A549 treated with Mapracorat at 1 μM for 4 hours (cell line): ENCODE measurements at places on chromosomes 13 and 19. TPM values are rescaled to one million over a fixed set of nuclear protein-coding genes. Genes with fewer than 3 reads are reported as not detected.

The MTUS2 gene
- total RNA-seq = 0.01 TPM in 1 of 5 replicates, not detected in the others

The OR4F17 gene
- not detected in 5 replicates for total RNA-seq

The KIR3DL1 gene
- not detected in 5 replicates for total RNA-seq

The SLC6A16 gene
- 0.64 to 1.7 TPM (median 1.4 TPM) in 5 replicates for total RNA-seq

The CCDC8 gene
- not detected in 5 replicates for total RNA-seq

The ZNF780A gene
- total RNA-seq = 24.3 to 31.5 TPM (median 27.6 TPM) in 5 replicates

The IGFL2 gene
- total RNA-seq = 0.20 to 1.3 TPM (median 0.34 TPM) in 5 replicates

The SHISA7 gene
- not detected in 5 replicates for total RNA-seq

The TMEM147 gene
- 374 to 446 TPM (median 422 TPM) in 5 replicates for total RNA-seq

The ICAM1 gene
- 3.4 to 5.0 TPM (median 4.4 TPM) in 5 replicates for total RNA-seq

The CEACAM6 gene
- total RNA-seq = 15.4 to 23.8 TPM (median 19.9 TPM) in 5 replicates

The CD177 gene
- total RNA-seq = 0.07 to 0.21 TPM (median 0.10 TPM) in 5 replicates

The KASH5 gene
- 0.06 TPM in 1 of 5 replicates, not detected in the others for total RNA-seq

The SLC15A1 gene
- 0.06 to 0.08 TPM (median 0.06 TPM) in 3 of 5 replicates, not detected in the others for total RNA-seq

The TTC9B gene
- 0.21 to 0.47 TPM (median 0.34 TPM) in 4 of 5 replicates, not detected in the other for total RNA-seq

The SYCN gene
- not detected in 5 replicates for total RNA-seq

The FFAR2 gene
- not detected in 5 replicates for total RNA-seq

The IGSF23 gene
- total RNA-seq = 0.19 to 0.66 TPM (median 0.43 TPM) in 5 replicates

The IER2 gene
- 34.7 to 53.7 TPM (median 48.5 TPM) in 5 replicates for total RNA-seq

The IFNL1 gene
- 0.39 TPM in 1 of 5 replicates, not detected in the others for total RNA-seq

The CEACAM18 gene
- total RNA-seq = not detected in 5 replicates

The SERP2 gene
- not detected in 5 replicates for total RNA-seq

The SOHLH2 gene
- total RNA-seq = not detected in 5 replicates

The JOSD2 gene
- 54.0 to 88.6 TPM (median 84.1 TPM) in 5 replicates for total RNA-seq

The MYH14 gene
- total RNA-seq = 4.5 to 7.3 TPM (median 6.8 TPM) in 5 replicates

The LRRC63 gene
- 0.07 TPM in 1 of 5 replicates, not detected in the others for total RNA-seq

The ZSWIM9 gene
- total RNA-seq = 4.9 to 7.0 TPM (median 7.0 TPM) in 5 replicates

The RGL3 gene
- total RNA-seq = 1.1 to 3.0 TPM (median 1.7 TPM) in 5 replicates

The DACT3 gene
- 0.18 to 0.44 TPM (median 0.31 TPM) in 5 replicates for total RNA-seq

The CALM3 gene
- 206 to 250 TPM (median 239 TPM) in 5 replicates for total RNA-seq

The OVOL3 gene
- total RNA-seq = 0.29 to 0.78 TPM (median 0.41 TPM) in 4 of 5 replicates, not detected in the other

The C1QTNF9B gene
- not detected in 5 replicates for total RNA-seq

The ZNF599 gene
- 1.9 to 3.3 TPM (median 2.9 TPM) in 5 replicates for total RNA-seq
